ENCODE measurements at places on chromosomes 11 and 22. TPM values are rescaled to one million over a fixed set of nuclear protein-coding genes. Genes with fewer than 3 reads are reported as not detected.

DNA sequence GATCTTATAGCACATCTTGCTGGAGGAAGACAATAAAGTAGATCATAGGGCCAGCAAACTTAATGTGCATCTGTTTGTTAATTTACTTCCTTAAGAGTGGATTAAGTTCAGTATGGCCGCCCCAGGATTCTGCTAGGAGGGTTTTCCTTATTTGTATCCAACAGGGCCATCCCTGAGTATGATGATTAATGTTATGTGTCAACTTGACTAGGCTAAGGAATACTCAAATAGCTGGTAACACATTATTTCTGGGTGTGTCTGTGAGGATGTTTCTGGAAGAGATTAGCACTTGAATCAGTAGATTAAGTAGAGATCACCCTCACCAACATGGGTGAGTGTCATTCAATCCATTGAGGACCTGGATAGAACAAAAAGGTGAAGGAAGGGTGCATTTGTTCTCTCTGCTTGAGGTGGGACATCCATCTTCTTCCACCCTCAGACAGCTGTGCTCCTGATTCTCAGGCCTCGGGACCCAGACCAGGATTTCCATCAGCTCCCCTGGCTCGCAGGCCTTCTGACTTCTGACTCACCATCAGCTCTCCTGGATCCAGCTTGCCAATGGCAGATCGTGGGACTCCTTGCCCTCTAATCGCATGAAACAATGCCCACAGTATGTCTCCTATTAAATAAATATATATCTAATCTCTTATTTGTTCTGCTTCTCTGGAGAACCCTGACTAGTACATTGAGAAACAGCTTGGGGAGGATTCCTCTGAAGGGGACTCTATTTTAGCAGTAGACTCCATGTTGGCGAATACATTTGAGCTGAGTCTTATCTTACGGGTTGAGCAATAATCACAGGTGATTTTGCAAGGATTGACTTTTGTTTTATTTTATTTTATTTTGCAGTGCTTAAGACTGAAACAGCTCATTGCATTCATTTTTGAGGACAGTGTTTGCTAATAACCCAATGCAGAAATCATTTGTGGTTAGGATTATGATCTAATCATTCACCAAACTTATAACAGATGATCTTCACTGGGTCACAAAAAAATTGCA lies 9.0 kb upstream of the ZBTB44 start:
- no peak for DNase-seq

DNA sequence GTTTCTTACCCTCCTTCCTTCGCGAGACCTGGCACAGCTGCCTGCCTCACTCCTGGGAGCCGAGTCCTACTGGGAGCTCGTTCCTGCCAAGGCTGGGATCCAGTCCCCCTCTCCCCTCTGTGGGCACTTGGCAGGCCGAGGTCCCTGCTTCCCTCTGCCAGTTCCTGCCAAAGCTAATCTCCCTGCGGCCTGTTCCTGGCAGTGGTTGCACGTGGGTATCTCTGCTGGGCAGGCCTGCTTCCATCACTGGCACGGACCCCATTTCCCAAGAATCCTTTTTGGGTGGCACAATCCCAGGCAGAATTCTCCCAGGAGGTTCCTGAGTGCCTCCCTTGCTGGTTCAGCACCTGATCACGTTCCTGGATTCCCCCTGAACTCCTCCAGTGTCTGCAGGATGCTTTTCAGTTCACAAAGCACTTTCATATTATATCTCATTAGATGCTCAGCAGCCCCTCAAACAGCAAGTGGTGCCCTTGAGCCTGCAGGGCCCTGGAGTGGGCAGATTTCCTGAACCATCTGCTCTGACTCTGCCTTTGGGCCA lies 96.5 kb downstream of the RRM1 start:
- peak; percentile 31 for DNase-seq

Gene NTM
- 92.8 TPM for polyA plus RNA-seq

Gene SEPTIN5
- polyA plus RNA-seq = 290 TPM

Gene OR52K1
- not detected for polyA plus RNA-seq

Gene TRIM3
- 16.5 TPM for polyA plus RNA-seq

GRCh38 chr11:73480677-73481076 lies 104.5 kb downstream of the RELT start:
- no peak for DNase-seq

DNA sequence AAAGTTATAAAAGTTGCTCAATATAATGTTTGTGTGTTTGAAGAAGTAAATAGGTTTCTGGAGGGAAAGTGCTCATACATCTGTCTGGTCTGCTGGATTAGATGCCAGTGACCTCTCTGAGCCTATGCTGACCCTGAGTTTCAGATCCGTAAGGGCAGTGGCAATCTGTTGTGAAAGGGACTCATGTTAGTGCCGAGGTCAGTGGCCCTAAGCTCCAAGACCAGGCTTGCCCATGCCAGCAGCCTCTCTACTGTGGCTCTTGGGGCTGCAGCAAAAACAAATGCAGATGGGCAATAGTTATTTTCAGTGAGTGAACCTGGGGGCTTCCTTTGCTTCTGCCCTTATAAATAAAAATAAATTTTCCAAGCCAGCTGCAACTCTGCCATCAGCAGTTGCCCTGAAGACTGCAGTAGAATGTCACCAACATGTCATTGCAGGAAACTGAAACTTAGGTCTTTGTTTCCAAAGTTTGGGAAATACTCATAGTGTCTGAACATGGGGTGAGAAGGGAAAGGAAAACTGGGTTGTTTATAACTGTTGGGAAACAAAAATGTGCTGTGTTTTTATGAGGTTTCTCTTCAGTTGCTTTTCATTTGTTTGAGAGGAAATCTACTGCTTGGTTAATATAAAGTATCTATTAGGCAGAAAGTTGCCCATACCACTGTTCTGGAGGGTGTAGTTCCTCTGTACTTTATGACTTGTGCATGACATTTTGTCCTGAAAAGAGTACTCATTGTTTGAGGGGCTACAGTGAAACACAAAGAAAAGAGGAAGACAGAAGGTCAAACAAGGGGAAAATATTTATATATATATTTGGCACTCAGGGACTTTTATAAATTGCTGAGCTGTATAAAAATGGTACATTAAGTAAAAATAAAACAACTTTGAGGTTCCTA lies 9.5 kb upstream of the MS4A4E start:
- no peak for DNase-seq

- DNase-seq = no peak
Measured at GRCh38 chr11:95066716-95067038, at the start of gene SRSF8. Gene SRSF8, plus strand, starts transcription at chr11:95066919. Its CDS starts 308 bp downstream, at chr11:95067227.

DNA sequence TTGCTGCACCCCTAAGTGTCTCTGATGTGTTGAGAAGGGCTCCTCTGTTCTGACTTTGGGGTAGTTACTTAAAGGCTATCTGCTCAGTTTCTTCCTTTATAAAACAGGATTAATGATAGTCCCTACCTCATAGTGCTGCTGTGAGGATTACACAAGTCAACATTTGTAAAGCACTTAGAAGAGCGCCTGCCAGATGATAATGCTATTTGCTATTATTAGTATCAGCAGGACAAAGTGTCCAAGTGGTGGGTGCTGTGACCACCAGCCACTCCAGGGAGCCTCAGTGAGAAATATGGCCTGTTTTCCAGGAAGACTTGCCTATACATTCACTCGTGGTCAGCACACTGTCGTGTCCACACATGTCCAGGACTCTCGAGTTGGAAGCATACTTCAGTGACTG lies 16.2 kb downstream of the POU2F3 start:
- no peak for DNase-seq

Gene TMEM45B
- polyA plus RNA-seq = 4.7 TPM

Gene ARSA
- polyA plus RNA-seq = 31.6 TPM

GRCh38 chr22:33051960-33052839 lies 6.0 kb downstream of the SYN3 start:
- DNase-seq = peak; percentile 95

DNA sequence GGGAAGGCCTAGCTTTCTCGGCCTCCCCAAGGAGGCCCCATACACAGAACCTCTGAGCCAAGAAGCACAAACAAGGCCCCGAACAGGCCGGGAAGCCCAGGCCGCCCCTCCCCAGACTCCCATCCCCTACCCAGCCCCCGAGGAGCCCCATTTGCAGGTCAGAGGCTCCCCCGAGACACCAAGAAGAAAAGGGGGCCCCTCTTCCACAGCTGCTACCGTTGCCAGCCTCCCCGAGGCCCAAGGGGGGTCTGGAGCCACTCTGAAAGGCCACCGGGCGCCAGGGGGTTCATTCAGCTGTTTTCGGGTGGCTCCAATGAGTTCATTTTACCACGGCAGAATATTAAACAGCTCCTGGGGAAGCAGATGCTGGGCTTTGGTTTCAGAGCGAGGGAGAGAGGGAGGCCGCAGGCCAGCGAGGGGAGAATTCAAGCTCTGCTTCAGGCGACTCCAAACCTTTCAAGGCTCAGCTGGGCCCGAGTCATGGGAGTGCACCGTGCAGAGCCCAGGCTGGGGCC lies 28.5 kb downstream of the MN1 start:
- peak; percentile 81 for DNase-seq

DNA sequence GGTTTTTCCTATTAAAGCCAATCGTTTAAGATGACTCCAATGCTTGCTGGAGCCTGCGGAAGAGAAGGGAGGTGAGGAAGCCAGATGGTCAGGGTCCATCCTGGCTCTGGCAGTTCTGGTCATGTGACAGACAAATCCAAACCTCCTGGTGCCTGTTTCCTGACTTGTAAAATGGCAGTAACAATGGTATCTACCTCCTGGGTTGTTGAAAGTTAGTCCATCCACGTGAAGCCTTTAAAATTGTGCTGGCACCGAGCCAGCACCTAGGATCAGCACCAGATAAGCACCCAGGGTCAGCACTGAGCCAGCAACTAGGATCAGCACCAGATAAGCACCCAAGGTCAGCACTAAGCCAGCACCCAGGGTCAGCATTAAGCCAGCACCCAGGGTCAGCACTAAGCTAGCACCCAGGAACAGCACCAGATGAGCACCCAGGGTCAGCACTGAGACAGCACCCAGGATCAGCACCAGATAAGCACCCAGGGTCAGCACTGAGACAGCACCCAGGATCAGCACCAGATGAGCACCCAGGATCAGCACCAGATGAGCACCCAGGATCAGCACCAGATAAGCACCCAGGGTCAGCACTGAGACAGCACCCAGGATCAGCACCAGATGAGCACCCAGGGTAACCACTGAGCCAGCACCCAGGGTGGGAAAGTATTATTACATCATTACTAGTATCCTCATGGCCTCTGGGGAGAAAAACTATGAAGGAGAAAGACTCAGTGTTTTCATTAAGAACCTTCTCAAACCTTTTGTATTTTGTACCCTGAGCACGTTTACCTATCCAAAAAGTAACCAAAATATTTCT lies 17.2 kb downstream of the KIAA0930 start:
- DNase-seq = no peak
